ENCODE measurements at places on chromosomes 3 and 15. TPM values are rescaled to one million over a fixed set of nuclear protein-coding genes. Genes with fewer than 3 reads are reported as not detected.

Gene JAGN1
- 30.3 TPM for total RNA-seq

Gene SNX33
- total RNA-seq: 20.2 TPM

Gene CLDN18
- not detected for total RNA-seq

Gene GP5
- 0.22 TPM for total RNA-seq

Gene XIRP1
- total RNA-seq: 0.09 TPM

Gene GOLGA6L10
- 2.5 TPM for total RNA-seq

Gene CCDC50
- 105 TPM for total RNA-seq

Gene TMEM207
- not detected for total RNA-seq

Gene CLDND1
- total RNA-seq: 77.2 TPM

Gene LDHAL6B
- not detected for total RNA-seq

Gene RAB27A
- total RNA-seq: 45.8 TPM

Gene SI
- not detected for total RNA-seq

Gene LMOD3
- 0.09 TPM for total RNA-seq

Gene XCR1
- total RNA-seq: 1.4 TPM

Gene ADGRG7
- total RNA-seq: not detected

Gene PRRT3
- 3.9 TPM for total RNA-seq

Gene PEX5L
- total RNA-seq: not detected

Gene CAV3
- total RNA-seq: not detected

Gene NTRK3
- total RNA-seq: 25.5 TPM

Gene ACSBG1
- total RNA-seq: 0.13 TPM

Gene ARGFX
- not detected for total RNA-seq

Gene CCR1
- 13.8 TPM for total RNA-seq

Gene TKT
- total RNA-seq: 182 TPM

Gene WNT5A
- total RNA-seq: 9.9 TPM

Gene P3H2
- total RNA-seq: 103 TPM

Gene MAGEL2
- 0.06 TPM for total RNA-seq

Gene TMEM212
- total RNA-seq: not detected

Gene ADIPOQ
- total RNA-seq: not detected

Gene IGSF11
- total RNA-seq: 1.3 TPM

Gene UCN2
- not detected for total RNA-seq

Gene KBTBD13
- 0.06 TPM for total RNA-seq

Gene PLA2G4D
- not detected for total RNA-seq

Gene LRTM1
- not detected for total RNA-seq

Gene COL6A5
- total RNA-seq: 0.41 TPM

All from kidney (tissue), 22 donors.